Frontal cortex (tissue), 4 donors: ENCODE measurements at places on chromosomes 3 and 15.

- no peak for DNase-seq
These were observed 125.0 kb downstream of the ASB7 start for GRCh38 chr15:100727291-100727851.

- no peak for DNase-seq
These were observed 146.7 kb downstream of the ADAM10 start for GRCh38 chr15:58602823-58603222.

DNA sequence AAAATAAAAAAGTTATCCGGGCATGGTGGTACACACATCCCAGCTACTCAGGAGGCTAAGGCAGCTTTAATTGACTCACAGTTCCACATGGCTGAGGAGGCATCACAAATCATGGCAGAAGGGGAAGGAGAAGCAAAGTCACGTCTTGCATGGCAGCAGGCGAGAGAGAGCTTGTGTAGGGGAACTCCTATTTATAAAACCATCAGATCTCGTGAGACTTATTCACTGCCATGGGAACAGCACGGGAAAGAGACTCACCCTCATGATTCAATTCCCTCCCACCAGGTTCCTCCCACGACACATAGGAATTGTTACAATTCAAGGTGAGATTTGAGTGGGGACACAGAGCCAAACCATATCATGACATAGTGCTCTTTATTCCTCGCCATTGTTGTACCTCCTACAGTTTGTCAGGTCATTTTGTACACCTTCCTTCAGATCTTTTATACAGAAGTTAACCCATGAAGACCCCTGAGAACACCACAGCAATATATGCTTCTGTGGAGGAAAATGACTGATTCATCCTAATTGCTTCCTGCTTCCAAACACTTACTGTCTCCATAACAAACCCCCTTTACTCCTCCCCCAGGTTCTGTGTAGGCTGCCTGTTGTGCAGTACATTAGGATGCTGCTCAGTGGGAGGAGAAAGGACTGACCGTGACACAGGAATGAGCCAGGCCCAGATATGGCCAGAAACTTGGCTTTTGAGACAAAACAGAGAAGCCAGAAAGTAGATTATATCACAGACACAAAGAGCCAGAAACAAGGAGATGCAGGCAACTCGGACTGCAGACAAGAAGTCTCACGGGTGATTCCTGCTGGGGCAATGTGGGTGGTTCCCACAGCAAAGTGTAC is 67.9 kb upstream of the HEG1 start:
- no peak for DNase-seq

DNA sequence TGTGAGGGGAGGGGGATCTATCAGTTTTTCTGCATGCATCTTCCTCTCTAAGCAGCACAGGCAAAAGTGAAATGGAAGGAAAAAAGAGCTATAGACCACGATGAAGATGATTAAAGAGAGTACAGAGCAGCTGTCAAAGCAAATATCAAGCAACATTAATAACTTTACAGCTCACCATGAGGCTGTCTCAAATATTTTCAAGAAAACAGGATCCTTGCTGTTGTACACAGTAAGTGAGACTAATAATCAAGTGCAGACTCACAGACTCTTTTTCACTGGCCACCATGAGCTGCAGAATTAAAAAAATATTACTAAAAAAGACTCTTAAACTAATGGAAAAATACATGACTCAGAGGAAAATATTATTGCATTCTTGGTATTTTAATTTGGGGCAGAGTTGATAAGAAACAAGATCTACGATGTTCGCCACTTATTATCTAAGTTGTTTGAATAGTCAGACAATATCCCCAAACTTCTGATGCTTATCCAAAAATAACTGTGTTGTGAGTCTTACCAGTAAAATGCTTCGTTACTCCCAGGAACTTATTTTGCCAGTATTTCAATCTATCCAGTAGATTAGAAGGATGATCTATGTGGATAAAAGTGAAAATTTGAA is 817.5 kb upstream of the ALCAM start:
- no peak for DNase-seq

- no peak for DNase-seq
These were observed 145.1 kb upstream of the PLSCR5 start for GRCh38 chr3:146750196-146750595.

DNA sequence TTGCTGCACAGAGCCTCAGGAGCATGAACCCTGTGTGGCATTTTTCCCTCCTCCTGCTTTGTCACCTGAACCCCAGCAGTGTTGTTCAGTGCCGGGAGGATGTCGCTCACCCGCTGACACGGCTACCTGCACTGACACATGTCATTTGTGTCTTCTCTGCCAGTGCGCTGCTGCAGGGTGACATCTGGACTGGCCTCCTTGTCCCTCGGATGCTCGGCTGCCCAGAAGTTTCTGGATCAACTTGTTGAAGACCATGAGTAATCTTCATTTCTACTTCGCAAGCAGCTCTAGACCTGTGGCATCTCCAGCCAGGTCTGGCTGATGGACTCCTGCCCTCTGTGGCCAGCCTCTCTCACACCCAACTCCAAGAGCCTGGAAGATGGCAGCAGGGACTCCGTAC is 311.1 kb upstream of the C2CD4B start:
- DNase-seq: no peak

GRCh38 chr15:100777821-100778220 is 101.8 kb upstream of the ALDH1A3 start:
- no peak for DNase-seq

- DNase-seq: no peak
These were observed 211.7 kb downstream of the MBNL1 start for GRCh38 chr3:152480282-152480953.

DNA sequence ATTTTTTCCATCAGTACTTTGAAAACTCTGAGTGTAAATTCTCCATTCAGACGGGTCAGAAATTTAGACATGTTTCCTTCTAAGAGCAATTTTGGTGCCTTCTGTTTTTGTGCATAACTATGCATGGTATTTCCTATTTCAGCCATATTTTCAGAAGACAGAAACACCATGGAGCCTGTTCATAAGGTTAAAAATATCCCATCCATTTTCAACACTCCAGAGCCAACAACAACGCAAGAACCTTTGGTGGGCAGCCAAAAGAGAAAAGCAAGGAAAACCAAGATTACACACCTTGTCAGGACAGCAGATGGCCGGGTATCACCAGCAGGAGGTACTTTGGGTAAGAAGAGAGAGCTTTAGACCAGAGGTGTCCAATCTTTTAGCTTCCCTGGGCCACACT is 275.6 kb downstream of the BBX start:
- no peak for DNase-seq

- no peak for DNase-seq
These were observed 13.8 kb downstream of the XIRP1 start for GRCh38 chr3:39178553-39178952.

- no peak for DNase-seq
These were observed 535.1 kb upstream of the NR2F2 start for GRCh38 chr15:95795386-95795785.

DNA sequence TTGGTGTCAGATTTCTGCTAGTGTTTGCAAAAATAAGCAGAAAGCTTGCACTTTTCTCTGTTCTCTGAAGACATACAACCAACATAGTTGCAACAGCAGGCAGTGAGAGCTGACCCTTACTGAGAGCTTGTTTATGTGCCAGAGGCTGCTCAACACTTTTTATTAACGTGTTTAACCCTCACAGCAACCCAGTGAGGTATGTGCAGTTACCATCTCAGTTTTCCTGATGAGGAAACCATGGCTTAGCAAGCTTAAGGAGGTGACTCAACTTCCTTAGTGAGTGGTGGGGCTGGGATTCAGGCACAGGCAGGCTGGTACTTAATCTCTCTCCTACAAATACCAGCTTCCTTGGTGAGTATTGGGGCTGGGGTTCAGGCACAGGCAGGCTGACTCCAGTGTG is 158.1 kb upstream of the CTDSPL start:
- no peak for DNase-seq

- DNase-seq: no peak
These were observed 116.7 kb downstream of the NUP210 start for GRCh38 chr3:13303410-13303809.

DNA sequence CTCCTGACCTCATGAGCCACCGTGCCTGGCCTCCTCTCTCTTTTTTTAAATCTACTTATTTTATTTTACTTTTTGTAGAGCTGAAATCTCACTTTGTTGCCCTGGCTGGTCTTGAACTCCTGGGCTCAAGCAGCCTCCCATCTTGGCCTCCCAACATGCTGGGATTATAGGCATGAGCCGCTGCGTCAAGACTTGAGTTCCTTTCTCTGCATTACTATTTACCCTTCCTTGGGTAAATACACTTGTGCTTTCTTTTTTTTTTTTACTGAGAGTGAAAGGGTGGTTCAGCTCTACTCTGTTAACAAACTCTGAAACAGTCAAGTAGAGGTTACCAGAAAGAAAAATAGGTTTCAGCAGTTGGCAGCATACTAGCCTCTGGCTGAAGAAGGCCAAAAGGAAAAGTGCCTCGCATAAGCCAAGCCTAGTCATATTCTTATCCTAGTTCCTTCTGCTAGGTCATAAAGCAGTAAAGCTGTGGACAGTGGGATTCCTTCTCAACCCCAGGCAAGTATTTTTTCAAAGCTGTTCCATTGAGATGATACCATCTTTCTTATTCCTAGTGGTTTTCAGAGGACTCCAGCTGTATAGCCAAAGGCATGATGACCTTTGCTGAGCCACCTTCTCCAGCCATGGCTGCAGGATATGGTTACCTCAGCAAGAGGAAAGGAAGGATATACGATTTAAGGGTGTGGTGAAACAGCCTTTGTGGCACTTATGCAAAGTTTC is 135.1 kb downstream of the RBPMS2 start:
- DNase-seq: no peak

DNA sequence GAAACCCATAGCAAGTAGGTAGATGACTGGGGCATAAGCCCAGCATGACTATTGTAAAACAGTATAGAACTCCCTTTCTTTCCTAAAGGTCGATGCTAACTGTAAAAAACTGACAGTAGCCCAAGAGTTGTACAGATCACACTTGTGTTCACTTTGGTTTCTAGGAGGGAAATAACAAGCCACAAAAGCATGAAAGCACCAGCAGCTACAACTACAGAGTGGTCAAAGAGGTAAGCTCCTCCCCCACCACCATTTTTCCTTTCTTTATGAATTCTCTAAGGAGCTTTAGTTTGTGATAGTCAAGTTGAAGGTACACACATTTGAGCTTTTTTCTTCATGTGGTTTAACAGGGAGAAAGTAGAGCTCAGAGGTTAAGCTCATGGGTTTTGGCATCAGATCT is 191.0 kb downstream of the ITPR1 start:
- no peak for DNase-seq

GRCh38 chr15:68796576-68796975 is 24.1 kb downstream of the ANP32A start:
- DNase-seq: no peak

GRCh38 chr3:17752876-17753631 is 10.6 kb upstream of the TBC1D5 start:
- no peak for DNase-seq

- DNase-seq: no peak
These were observed 17.9 kb upstream of the STIMATE start for GRCh38 chr3:52915294-52915693.

GRCh38 chr3:46660003-46660402 is 33.5 kb downstream of the ALS2CL start:
- DNase-seq: no peak

- DNase-seq: no peak
These were observed 87.6 kb downstream of the P2RY1 start for GRCh38 chr3:152922554-152922953.

DNA sequence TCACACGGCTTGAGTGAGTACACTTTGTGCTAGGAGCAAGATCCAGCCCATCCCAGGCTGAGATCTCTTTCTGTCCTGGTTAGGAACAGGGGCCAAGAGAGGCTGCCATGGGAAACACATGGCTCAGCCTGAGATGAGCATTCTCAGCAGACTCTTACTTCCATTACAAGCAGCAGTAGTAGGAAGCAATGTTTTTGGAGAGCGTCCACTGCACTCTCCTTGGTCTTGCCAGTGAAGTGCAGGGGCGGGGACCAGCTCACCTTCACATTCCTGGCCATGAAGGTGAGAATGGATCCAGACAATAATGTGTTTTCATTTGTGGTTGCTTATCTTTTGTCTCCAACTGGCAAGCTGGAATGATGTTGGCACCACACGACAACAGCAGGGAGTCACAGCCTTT is 24.7 kb downstream of the ZNF80 start:
- DNase-seq: no peak

DNA sequence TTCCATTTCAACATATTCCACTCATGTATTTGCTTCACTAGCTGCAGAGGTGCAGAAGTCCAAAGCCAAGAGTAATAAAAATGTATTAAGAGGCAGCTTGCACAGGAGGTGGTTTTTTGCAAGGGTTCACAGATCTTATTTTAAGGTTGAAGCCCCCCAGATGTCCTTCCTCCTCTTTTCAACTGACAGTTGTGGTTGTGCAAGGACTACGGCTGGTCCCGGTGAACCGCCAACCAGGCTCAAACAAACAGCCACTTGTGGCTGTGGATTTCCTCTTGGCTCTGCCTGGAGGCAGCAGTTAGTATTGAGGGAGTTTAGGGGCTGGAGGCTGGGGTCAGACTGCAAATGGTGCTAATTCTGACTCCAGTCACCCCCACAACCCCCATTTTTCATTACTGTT is 240.7 kb upstream of the TBC1D5 start:
- no peak for DNase-seq

DNA sequence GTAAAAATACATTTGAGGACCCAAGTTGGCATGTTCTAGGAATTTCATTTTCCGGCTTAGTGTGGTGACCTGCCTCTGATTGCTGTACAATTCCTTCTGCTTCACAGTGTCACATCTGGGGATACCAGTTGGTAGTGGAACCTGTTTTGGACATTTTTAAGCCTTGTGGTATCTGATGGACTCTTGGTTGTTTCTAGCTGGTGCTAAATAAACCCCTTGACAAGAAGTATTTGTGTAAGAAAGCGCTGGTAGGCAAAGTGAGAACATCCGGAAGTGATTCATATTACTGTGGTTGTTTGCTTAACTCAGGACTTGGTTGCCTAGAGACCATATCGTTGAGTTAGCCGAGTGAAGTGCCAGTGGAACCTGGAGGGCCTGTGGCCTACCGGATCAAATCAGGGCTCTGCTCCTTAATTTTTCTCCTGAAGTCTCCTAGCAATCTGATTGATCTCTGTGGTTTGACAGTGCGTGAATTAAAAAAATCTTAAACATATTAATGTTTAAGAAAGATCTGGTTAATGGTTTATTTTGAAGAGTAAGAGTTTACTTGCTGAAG is 12.8 kb downstream of the IQGAP1 start:
- DNase-seq: no peak

DNA sequence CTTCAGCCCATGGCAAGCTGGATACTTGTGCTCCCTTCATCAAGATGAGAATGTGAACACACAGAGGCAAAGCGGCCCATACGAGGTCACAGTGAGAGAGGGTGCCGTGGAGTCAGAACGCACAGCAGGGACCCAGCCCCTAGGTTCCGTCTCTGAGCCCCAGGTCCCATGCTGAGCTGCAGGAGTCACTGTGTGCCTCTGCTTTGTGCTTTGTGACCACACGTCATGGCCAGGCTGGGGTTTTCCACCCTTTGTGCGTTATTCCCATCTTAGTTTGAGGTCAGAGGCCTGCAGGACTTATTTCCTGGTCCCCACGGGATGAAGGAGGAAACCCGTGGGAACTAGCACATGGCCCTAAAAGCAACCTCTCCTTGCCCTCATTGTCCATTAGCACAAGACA is 140.3 kb downstream of the TJP1 start:
- no peak for DNase-seq
